ENCODE measurements at places on chromosomes 7 and 10.

- no peak for DNase-seq
Measured at GRCh38 chr7:120843109-120843508, 14.8 kb downstream of the TSPAN12 start.

- DNase-seq: no peak
Measured at GRCh38 chr7:141410353-141411000, 140.7 kb upstream of the AGK start.

- no peak for DNase-seq
Measured at GRCh38 chr7:134818613-134819345, 39.3 kb downstream of the CALD1 start.

DNA sequence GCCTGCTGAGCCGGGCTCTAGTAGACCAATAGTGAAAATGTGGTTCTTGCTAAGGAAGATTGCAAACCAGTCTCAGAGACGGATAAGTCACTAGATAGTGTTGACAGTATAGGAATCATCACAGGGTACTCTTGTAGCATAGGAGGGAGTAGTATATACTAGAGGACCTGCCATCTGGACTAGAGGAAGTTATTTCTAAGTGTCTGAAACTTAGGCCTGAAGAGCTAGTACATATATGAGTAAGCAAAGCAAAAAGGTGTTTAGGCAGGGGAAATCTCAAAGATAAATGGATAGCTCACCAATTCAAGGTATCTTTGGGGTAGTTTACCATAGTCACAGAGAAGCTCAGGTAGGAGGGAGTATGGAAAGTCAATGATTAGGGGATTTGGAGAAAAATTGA, 428.1 kb downstream of the CNTNAP2 start:
- no peak for DNase-seq

DNA sequence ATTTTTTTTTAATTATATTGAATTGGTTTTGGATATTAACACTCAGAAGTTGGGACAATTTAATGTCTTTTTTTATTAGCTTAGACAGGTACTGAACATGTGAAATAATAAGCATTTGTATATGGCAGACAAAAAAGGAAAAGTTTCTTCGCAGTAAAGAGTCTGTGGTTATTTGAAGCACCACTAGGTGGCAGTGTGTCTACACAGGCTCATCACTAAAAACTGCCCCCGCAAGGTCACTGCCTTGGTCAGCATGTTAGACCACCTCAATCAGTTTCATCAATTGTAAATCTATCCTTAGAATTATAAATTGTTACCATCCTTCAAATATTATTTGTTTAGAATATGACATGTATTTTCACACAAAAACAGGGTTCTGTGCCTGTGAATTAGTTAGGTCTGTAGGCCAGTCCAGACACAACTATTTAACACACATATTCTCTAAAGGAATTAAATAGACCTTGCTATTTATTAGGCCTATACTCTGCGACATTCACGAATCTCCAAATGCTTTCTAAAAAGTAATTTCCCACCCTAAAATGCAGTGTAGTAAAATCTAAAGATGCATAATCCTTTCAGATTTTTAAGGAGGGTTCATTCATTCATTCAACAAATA, 17.0 kb downstream of the PNLIPRP3 start:
- DNase-seq: no peak

DNA sequence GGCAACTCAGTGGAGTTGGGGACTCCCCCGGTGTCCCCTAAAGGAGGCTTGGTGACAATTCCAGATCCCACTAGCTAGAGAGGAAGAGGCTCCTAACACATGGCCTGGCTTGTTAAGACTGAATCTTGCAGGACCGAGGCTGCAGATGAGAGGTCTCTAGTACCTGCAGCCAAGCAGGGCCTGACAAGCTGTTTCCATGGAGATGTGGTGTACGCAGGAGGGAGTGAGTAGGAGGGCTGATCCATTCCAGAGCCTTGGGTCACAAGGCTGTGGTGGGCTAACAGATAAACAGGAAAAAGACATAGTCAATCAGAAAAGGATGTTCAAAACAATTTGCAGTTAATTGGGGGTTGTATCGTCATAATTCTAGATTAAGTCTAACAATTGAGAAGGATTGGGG, 77.3 kb upstream of the MKLN1 start:
- DNase-seq: no peak

- DNase-seq: no peak
Measured at GRCh38 chr10:91033324-91033950, 112.5 kb upstream of the ANKRD1 start.

DNA sequence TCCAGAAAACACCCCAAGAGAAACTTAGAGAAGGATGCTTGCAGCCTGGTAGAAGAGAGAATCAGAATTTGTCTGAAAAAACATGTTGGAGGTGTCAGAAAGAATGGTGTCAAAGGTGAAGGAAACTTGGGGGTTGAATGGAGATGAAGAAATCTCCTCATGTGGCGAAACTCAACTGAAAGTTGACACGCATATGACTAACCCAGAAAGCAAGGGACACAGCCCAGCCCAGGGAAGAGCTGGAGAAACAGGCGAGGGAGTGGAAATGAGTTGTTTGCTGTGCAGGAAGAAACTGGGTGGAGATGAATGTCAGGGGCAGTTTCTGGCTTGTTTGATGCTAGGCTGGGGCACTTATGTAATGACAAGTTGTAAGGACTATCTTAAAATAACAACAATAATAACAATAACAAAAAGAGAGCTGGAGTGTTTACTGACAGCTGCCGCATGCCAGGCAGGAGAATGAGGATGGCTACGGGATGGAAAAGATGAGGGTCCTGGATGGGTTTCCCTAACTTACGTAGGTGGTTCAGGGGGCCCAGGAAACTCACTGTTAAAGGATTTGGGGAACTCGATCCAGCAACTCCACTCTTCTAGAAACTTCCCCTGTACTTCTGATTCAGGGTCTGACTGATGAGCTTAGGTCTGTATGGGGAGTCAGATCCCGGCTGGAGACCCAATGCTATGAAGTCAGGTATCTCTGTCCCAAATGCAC, 57.4 kb downstream of the MAP3K8 start:
- no peak for DNase-seq

GRCh38 chr7:2412587-2413201, 9.3 kb downstream of the CHST12 start:
- no peak for DNase-seq

GRCh38 chr7:104838537-104839299, 175.3 kb upstream of the KMT2E start:
- no peak for DNase-seq

- no peak for DNase-seq
Measured at GRCh38 chr7:127571741-127572505, 13.5 kb downstream of the GCC1 start.

DNA sequence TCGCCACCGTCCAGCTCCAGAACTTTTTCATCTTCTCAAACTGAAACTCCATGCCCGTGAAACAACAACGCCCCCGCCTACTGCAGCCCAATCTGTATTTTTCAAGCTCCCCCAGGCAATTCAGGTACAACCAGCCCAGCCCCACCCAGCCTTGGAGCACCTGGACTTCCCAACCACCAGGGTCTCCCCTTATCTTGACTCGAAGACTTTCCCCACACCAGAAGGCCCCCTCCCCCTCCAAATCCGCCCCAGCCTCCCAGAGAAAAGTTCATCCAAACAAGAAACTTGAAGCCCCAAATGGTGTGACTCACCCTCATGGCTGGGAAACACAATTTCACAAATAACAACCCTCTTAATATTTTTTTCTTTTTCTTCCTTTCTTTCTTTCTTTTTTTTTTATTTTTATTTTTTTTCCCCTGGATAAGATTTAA, 10.6 kb downstream of the ZCCHC24 start:
- DNase-seq: no peak

DNA sequence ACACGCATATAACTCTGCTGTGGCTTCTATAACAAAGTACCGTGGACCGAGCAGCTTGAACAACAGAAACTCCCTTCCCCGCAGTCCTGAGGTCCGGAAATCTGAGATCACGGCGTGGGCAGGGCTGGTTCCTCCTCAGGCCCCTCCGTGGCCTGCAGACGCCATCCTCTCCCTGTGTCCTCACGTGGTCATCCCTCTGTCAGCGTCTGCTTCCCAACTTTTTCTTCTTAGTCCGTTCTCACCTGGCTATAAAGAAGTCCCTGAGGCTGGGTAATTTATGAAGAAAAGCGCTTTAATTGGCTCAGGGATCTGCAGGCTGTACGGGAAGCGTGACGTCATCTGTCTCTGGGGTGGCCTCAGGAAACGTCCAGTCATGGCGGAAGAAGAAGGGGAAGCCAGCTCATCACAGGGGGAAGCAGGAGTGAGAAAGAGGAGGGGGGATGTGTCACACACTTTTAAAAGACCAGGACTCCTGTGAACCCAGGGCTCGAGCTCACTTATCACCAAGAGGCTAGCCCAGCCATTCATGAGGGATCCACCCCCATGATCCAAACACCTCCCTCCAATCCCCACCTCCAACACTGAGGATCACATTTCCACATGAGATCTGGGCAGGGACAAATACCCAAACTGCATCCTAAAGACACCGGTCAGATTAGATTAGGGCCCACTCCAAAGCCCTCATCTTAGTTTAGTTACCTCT, 91.2 kb upstream of the INSIG1 start:
- DNase-seq: peak; percentile 79

DNA sequence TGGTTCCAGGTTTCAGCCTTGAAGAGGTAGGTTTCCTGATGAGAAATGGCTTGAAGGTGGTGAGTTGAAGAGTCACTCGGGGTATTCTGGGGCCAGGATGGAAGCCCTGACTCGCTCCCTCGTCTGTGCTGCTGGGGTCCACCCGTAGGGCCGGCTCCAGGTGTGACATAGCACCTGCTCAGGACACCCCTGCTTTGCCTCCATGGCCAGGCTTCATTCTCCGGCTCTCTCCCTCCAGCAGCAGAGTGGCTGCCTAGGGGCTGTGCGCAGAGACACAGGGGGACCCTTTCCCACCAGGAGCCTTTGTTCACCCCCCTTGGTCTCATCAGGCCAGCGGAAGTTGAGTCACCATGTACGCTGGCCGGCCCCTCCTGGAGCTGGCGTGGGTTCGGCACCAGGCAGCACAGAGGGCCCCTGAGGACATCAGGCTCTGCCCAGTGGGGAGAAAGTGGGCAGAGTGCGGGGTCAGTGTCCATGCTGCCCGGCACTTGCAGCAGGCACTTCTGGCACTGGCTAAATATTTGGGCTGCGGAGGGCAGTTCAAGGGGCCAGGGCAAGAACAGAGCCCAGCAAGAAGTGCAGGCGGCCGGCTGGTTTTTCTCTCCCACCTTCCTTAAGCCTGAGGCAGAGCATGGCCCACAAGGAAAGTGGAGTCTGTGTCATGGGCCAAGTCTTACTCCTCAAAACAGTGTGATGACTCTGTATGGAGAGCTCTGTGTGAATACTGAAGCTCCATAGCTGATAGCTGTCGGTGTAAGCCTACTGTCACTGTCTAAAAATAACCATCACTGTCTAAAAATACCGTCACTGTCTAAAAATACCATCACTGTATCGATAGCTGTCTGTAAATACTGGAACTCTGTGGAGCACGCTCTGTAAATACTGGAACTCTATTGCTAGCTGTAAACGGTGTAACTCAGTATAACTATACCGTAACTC, 3.7 kb upstream of the PRKAR1B start:
- DNase-seq: peak; percentile 9

- no peak for DNase-seq
Measured at GRCh38 chr10:132480356-132480755, 57.2 kb upstream of the INPP5A start.

DNA sequence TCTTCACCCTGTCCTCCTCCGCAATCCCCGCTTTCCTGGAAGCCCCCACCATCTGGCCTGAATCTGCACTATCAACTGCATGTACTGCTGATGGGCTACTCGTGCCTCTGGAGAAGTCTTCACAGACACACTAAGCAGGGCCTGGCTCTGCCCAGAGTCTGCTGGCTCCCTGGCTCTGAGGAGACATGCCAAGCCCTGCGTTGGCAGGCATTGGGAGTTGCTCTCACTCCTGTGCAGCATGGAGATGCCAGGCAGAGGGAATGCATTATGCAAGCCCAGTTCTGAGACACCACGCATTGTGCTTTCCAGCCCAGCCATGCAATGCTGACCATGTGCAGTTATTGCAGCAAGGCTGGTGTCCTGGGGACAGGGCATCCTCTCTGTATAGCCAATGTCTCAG, 314.6 kb downstream of the CXCL12 start:
- no peak for DNase-seq

GRCh38 chr7:23600236-23600635, 3.1 kb downstream of the CCDC126 start:
- DNase-seq: no peak

- DNase-seq: no peak
Measured at GRCh38 chr7:81929386-81929785, 159.5 kb upstream of the HGF start.

GRCh38 chr10:114911052-114911711, 26.8 kb upstream of the TRUB1 start:
- no peak for DNase-seq

DNA sequence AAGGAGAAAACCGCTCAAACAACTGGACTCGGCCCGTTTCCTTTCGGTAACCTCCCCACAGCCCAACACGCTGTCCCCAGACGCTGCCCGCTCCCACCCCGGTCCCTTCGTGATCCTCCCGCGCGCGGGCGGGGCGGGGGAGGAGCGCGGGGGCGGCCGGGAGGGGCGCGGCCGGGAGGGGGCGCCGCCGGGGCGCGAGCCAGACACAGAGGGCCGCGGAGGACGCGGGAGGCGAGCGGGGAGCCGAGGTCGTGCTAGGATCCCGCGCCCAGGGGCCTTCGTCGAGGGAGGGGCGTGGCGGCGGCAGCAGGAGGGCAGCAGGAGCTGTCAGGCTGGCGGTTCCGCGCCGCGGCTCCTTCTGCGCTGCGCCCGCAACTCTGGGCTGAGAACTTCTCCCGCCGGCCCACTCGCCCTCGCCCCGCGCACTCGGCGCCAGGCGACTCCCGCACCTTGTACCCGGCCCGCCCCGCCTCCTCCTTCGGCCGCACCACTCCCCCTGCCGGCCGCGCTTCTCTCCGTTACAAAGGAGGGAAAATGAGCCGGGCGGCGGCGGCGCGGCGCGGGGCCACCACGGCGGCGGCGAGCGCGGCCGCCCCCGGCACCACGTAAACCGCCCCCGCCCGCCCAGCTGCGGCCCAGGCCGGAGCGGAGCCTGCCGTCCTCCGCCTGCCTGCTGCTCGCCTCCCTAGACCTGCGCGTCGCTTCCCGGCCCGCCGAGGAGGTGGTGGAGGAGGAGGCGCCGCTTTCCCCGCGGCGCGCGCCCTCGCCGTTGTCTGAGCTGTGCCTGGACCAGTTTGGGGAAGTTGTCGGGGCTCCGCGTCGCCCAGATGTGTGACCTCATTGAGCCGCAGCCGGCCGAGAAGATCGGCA, at the start of gene CDK14:
Gene CDK14, plus strand, starts transcription at position 521 of the 870 bp plus-strand sequence. Its CDS starts 307 bp downstream, at position 828.
- peak; percentile 83 for DNase-seq

- no peak for DNase-seq
Measured at GRCh38 chr10:86102451-86102850, 264.1 kb downstream of the GRID1 start.

DNA sequence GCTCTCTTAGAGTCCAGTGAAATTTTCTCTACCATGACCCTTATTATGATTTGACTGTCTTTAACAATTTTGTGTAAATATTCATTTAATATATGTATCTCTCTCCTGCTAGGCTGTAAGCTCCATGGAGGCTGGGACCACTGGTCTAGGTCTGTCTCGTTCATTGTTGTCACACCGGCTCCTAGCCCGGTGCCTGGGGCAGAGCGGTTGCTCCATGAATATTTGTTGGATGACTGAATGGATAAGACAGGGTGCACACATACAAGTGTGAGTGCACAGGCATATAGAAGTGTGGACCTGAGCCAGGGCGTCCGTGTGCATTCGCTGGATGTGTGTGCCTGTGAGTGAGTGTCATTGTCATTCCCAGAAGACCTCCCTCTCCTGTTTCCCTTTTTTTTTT, 20.9 kb upstream of the LBX1 start:
- DNase-seq: no peak

Data from upper lobe of left lung (tissue), 6 donors.